ENCODE measurements at places on chromosomes 13 and 19.

DNA sequence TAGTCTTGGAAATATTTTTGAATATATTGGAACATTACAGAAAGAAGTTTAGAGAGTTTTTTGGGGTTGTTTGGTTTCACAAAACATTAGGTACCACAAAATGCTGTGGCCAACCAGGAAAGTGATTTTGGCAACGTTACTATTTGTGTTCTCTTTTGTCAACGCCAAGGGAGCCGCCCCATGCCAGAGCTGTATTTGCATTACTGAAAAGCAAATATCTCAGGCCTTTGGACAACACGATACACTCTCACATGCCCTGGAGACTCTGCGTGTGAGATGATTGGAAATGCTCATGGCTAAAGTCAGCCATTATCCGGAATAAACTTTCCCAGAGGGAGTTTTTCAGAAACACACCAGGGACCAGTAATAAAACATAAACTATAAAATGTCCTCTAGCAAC is 324.6 kb downstream of the SHISA2 start:
- DNase-seq, result no peak

DNA sequence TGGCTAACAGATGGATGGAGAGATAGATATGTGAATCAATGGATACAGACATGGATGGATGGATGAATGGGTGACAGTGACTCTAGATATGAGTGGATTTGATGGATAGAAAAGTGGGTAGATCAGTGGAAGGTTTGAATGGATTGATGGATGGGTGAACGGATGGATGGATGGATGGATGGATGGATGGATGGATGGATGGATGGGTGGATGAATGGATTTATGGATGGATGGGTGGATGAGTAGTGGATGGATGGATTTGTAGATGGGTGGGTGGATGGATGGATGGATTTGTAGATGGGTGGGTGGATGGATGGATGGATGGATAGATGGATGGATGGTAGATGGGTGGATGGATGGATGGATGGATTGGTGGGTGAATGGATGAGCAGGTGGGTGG is 6.8 kb downstream of the CELF5 start:
- no peak for DNase-seq

- no peak for DNase-seq
These were observed 2.1 kb downstream of the EDNRB start for GRCh38 chr13:77916488-77916887.

DNA sequence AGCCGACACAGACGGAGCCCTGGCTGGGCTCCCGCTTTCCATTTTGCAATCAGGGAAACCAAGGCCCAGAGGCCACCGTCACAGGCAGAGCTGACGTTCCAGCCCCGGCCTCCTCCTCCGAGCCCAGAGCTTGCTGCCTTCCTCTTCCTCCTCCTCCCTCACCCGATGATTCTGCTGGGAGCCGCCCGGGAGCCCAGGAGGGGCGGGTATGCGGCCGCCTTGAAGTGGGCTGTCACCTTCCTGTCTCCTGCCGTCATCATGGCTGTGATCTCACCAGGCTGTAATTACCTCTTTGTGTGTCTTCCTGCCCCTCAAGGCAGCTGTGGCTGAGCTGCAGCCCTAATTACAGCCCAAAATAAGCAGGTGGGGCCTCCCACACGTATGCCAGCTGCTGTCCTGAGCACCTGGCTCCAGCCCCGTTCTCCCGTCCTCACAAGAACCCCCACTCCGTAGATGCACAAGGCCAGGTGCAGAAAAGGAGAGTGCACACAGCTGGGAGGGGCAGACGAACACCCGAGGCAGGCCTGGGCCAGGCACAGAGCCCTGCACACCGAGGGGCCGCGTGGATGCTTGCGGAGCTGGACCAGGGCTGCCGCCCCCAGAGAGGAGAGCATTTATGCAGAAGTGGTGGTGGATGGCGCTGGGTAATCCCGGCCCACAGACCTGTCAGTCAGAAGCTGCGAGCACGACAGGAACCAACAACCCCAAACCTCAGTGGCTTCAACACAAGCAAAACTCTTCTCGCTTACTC is 4.0 kb downstream of the TPGS1 start:
- peak; percentile 84 for DNase-seq

GRCh38 chr13:87678372-87678752 is 7.2 kb downstream of the SLITRK5 start:
- no peak for DNase-seq

DNA sequence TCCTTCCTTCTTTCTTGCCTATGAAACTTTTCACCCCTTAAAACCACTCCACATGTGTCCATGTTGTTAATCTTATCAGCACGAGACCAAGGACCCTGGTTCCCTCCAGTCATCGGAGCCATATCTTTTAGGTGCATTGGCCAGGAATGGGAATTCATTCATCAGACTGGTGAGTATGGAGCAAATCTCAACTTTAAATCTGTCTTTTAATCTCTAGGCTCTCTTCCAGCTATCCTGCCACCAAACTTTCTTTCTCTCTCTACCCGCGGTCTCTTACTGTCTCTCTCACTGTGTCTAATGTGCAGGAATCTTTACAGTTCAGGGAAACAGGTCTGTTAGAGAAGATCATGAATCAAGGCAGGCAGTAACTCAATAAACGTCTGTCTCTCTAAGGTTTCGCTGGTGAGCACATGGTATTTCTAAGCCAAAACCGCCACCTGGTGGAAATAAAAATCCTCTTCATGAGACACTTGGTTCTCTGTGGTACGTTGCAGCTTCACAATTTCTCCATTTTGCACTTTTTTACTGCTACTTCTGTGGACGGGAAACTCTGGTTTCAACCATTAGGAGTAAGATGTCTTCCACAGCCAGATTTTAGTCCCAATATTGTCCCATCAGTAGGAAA is 16.1 kb downstream of the LGALS16 start:
- peak; percentile 79 for DNase-seq

DNA sequence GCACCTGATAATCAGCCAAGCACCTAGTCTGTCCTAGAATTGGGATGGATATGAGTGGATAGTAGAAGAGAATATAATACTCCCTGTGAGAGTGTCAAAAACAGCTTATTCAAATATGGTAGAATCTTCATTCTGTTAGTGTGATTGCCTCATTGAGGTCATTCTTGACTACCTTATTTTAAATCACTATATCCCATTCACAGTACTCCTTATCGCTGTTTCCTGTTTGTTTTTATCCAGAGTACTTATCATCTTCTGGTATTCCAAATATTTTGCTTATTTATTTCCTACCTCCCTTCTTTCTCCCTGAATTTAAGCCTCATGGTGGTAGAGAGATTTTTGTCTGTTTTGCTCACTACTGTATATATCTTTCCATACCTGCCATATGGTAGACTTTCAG is 9.9 kb downstream of the NDFIP2 start:
- no peak for DNase-seq

- DNase-seq, result no peak
These were observed 31.7 kb upstream of the C1QTNF9B start for GRCh38 chr13:23928985-23929384.

- peak; percentile 21 for DNase-seq
These were observed 5.2 kb upstream of the BCAT2 start for GRCh38 chr19:48815870-48816501.

DNA sequence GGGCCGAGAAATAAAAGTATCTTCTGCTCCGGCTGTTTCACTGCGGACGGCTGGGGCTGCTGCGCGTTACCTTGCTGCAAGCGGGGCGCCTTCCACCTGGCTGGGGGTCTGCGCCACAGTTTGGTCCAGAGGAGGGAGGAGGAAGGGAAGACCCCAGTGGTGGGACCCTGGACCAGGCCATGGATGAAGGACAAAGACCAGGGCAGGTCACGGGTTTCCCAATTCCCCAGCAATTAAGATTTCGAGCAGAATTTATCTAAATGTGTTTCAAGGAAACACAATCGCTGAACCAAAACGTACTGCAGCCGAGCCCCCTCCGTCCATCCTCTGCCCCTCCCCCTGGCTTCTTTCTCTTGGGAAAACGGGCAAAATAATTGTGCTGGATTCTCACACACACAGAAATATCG is 2.9 kb downstream of the SOX1 start:
- no peak for DNase-seq

GRCh38 chr19:54207983-54208783 is 7.5 kb downstream of the RPS9 start:
- peak; percentile 69 for DNase-seq

DNA sequence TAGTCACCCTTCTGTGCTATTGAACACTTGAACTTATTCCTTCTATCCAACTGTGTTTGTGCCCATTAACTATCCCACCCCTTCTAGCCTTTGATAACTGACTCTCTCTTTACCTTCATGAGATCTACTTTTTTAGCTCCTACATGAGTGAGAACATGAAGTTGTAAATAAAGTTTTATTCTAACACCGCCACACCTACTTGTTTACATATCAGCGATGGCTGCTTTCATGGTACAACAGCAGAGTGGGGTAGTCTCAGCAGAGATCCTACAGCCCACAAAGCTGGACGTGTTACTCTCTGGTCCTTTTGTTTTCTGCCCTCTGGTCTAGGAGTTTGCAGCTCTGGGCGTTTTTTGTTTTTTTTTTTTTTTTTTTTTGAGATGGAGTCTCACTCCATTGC is 23.7 kb downstream of the VSTM1 start:
- no peak for DNase-seq

- no peak for DNase-seq
These were observed 42.7 kb downstream of the ADPRHL1 start for GRCh38 chr13:113410472-113411201.

DNA sequence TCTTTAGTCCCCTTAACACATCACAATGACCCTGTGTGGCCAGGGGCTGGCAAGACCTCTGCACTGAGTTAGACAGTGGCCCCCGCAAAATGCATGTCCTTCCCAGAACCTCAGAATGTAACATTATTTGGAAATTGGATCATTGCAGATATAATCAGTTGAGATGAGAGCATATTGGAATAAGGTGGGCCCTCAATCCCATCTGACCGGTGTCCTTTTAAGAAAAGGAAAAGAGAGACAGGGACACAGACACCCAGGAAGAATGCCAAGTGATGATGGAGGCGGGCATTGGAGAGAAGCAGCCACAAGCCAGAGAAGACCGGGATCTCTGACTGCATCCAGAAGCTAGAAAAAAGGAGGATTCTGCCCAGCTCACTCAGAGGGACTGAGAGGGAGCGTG is 1.8 kb downstream of the FAM187B start:
- no peak for DNase-seq

DNA sequence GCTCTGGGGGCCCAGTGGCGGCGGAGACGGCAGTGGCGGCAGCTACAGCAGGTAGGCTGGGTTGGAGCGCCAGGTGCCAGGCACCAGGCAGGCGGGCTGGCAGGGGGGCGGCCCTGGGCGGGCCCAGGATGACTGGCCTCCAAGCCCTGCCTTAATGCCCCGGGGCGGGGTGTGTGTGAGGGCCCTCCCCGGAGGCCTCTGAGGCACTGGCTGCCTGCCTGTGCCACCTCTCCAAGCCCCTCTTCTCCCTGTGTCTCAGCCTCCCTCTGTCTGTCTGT is at the start of gene KLK11:
KLK11 (minus strand) TSS at position 63 of the 278 bp plus-strand sequence. CDS start 985 bp downstream, outside the sequence.
- no peak for DNase-seq

GRCh38 chr19:16347706-16348105 is 23.1 kb downstream of the KLF2 start:
- DNase-seq, result no peak

GRCh38 chr13:25753976-25754375 is 297.8 kb downstream of the SHISA2 start:
- no peak for DNase-seq

DNA sequence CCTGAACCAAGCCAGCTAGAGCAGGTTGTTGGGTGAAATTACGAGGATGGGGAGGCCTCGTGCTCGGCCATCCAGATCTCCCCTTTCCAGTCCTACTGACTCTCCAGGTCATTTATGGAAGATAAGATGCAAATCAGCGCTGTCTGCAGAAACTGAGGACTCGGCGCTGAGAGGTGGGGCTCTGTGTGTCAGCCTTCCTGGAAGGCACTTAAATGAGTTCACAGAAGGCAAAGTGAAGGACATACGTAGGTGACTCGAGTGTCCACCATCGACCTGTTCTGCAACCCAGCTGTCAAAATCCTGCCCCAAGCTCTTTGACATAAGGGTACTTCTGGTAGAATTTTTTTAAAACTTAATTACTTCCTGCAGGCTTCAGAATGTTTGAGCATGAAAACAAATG is 86.4 kb downstream of the RAB20 start:
- no peak for DNase-seq

GRCh38 chr13:106078191-106078590 is 457.3 kb downstream of the EFNB2 start:
- DNase-seq, result no peak

DNA sequence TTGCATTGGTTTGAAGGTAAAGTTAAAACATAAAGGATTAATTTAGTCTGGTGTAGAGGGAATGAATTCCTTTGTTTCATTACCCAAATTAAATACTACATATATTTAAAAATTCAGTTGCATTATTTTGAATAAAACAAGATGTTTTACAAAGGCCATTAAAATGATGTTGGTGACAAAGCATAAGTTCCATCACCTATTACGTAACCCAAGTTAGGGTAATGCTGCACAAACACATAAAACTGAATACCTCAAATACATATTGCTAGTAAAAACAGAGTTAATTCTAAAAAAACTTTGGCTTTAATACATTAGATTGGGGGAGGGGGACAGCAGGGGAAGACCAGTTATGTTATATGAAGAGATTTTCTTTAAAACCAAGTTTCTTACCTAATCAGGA is 80.3 kb downstream of the SERP2 start:
- DNase-seq, result no peak

- DNase-seq, result no peak
These were observed 12.2 kb downstream of the MED26 start for GRCh38 chr19:16615808-16616207.

GRCh38 chr13:110274687-110275086 is 32.3 kb downstream of the COL4A1 start:
- no peak for DNase-seq

DNA sequence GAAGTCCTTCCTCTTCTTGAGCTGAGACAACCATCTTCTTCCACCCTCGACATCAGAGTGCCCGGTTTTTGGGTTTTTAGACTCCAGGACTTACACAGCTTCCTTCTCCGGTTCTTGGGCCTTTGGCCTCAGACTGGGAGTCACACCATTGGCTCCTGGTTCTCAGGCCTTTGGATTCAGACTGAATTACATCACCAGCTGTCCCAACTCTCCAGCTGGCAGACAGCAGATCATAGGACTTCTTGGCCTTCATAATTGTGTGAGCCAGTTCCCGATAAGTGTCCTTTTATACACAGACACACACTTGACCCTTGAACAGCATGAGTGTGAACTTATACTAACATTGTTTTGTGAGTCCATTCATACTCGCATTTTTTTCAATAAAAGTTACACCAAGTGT is 166.0 kb upstream of the UBL3 start:
- no peak for DNase-seq

DNA sequence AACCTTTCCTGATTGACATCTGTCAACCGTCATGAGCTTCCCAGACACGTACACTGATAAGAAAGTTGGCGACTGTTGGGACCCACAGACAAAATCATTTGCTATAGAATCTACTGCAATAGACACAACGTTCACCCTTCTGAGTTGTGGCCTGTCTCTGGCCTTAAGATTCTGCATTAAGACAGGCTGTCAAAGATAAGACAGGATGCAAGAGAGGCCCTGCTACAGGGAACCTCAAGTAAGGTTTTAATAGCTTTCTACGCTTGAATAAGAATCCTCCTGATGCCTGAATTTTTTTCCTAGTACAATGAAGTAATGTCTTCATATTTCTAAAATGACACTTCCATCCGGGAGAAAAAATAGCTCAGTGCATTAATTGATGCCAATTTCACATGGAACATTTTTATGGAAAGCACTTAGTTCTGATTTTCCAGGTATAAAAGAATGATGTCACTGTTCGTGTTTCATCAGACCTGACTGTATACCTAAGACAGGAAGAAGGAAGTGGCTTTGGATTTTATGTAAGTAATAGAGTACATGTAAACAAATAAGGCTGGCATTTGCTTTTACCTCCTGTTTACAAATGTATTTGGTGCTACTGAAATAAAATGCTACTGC is 275.2 kb upstream of the GPC6 start:
- DNase-seq, result no peak

All from activated CD4-positive, alpha-beta T cell treated with anti-CD3 and anti-CD28 coated beads, Interleukin-2, Interleukin-6, amounts not matched to agents 100 ng/mL and 50 ng/mL, durations not matched to agents 16 hours and 8 hours (primary cell).